ENCODE measurements at places on chromosomes 11 and 22.

GRCh38 chr22:41919357-41920224, 4.7 kb upstream of the SHISA8 start:
- peak; percentile 80 for DNase-seq

GRCh38 chr22:43693249-43693648, 118.9 kb downstream of the EFCAB6 start:
- DNase-seq, result no peak

DNA sequence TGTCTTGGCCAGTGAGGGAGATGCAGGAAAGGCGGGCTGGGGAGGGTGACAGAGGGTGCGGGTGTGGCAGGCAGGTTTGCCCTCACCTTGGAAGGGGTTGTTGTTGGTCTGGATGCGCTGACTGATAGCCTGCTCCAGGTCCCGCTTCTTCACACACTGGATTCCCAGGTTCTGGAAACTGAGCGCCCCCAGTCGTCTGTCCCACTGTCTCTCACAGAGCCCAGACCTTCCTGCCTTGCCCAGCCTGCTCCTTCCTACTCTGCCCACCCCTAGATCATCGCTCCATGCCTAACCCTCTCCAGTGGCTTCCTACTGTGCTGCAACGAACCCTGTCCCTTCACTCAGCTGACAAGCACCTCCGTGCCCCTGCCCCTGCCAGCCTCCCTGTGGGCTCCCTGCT, 2.7 kb downstream of the RELA start:
- no peak for DNase-seq

- peak; percentile 41 for DNase-seq
These were observed 7.4 kb upstream of the SLC22A12 start for GRCh38 chr11:64583296-64584262.

DNA sequence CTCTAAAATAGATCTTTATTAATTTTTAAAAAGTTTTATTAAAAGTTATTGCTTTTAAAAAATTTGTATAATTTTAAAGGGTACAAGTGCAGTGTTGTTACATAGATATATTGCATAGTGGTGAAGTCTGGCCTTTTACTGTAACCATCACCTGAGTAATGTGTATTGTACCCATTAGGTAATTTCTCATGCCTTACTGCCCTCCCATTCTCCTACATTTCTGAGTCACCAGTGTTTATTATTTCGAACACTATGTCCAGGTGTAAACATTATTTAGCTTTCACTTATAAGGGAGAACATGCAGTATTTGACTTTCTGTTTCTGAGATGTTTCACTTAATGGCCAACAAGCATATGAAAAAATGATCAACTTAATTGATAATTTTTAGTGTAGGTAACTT, 2.3 kb downstream of the OR51G1 start:
- DNase-seq, result no peak

DNA sequence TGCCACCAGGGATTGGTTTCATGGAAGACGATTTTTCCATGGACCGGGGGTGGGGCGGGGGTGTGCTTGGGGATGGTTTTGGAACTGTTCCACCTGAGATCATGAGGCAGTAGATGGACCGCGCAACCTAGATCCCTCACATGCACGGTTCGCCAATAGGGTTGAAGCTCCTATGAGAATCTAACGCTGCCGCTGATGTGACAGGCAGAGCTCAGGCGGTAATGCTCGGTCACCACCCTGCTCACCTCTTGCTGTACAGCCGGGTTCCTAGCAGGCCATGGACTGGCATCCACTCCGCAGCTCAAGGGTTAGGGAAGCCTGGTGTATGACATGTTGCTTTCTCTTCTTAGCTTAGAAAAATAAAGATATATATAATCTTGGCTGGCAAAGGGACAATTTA, 22.0 kb downstream of the RBX1 start:
- no peak for DNase-seq

GRCh38 chr11:22711880-22712279, 45.5 kb downstream of the GAS2 start:
- peak; percentile 38 for DNase-seq

GRCh38 chr11:47222696-47223095, 7.9 kb downstream of the DDB2 start:
- DNase-seq, result no peak

DNA sequence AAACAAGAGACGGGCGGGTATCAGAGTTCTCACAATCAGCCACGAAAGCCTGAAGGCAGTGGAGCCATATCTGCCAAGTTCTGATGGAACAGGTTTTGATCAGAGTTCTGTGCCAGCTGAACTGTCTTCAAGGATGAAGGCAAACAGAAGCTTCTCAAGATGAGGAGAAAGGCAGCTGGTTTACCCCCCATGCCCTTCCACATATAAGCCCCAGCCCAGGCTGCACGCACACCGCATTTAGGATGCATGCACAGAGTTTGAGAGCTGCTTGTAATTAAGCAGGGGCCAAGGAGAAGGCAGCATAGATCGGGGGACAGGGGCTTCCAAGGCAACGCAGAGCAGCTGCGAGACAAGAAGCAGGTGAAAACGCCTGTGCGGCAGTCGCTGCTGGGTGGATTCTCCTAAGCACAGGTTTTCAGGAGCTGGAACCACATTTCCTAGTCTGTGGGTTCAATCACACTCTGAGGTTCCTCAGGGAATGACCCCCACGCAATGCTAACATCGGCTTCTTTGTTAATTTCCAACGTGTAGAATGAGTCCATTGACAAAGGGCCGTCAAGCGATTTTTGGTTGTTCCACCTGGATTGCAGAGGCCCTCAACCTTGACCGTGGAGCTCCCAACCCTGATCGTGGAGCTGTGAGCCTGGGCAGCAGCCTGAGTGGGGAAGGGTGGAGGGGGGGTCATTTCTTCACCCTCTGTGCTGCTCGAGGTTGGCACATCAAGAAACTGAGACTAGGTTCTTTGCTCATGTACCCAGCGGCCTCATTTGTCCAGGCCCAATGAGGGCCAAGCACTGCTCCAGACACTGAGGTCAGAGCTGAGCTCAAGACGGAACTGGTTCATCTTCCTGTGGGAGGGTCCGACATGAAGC, 81.7 kb upstream of the SHISAL1 start:
- no peak for DNase-seq

DNA sequence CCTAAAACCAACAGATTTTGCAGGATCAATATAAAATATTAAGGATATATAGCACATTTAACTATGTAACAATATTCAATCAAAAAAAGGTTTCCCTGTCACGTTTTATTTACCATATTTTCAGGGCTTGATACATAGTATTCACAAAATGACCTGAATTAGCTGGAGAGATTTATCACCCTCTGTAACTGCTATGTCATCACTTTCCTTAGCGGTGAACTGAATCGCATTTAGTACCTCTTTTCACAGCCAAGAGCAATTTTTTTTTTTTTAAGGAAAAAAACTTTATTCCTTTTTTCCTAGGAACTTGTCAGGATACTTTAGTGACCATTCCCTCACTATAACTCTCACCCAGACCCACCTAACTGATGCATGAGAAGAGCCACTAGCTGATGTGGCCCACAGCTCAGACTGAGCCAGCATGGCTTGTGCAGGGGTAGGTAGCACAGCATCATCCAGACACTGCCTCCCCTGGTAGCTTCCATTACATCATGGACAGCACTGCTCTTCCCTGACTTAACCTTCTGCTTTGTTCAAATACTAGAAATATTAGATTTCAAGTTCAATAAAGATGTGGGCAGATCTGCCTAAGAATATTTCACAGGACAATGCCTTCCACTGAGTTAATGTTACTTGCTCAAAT, 17.0 kb upstream of the GPR83 start:
- no peak for DNase-seq

DNA sequence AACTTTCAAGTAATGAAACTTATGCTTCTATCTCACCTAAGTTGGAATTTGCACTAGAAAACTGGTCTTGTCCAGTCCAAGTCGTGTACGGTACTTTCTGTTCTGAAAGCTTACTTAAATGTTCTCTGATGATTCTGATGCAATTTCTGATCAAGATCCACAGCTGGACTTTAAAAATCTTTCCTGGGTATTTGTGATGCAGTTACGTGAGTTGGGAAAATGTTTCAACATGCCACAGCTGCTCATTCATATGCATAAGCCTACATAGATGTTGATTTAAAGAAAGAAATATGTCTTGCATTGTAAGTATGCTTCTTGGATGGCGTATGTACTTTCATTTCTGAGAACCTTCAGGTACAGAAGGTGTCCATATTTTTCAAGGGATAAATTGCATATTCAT, 493.7 kb upstream of the CCDC90B start:
- DNase-seq, result no peak

- DNase-seq, result no peak
These were observed 137.2 kb downstream of the GRIK4 start for GRCh38 chr11:120648771-120649170.

- DNase-seq, result no peak
These were observed 39.1 kb downstream of the PITPNB start for GRCh38 chr22:27879923-27880322.

DNA sequence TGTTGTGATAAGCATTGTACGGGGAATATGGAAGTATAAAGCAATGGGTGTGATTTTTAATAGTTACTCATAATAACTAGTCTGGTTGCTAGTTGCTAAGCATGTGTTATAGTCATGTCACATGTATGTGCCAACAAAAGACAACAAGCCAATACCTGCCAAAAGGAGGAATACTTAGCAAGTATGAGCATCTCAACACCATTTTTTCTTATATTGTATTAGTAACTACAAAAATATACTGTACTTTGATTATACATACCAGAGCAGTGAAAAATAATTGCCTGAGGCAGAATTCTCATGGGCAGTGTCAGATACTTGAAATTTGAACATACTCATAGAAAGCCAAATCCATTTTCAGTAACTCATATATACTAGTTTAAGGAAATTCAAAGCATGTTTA, 62.4 kb upstream of the ALKBH3 start:
- no peak for DNase-seq

DNA sequence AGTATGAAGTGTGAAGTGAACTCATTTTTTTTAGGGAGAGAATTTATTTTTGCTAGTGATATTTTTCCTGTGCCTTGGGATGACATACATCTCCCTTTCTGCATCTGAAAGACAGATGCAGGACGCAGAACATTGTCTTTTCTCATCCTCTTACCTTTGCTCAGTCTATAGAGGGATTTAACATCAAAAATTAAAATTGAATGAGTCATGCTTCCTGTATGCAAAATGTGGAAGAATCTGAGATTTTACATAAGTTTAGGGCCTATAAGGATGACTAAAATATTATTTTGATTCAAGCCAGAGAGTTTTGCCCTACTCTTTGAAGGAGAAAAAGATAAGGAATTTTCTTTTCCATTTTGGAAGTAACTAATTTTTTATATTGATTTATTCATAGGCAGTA, 27.3 kb downstream of the XRCC6 start:
- no peak for DNase-seq

GRCh38 chr11:117181586-117182550, 3.3 kb downstream of the SIDT2 start:
- no peak for DNase-seq

GRCh38 chr11:56841210-56841810, 92.8 kb upstream of the OR9G4 start:
- DNase-seq, result no peak

All from left ventricle myocardium superior (tissue), 1 donor.